Small intestine (tissue), 16 donors: ENCODE measurements at places on chromosomes 4 and X. TPM values are rescaled to one million over a fixed set of nuclear protein-coding genes. Genes with fewer than 3 reads are reported as not detected.

DNA sequence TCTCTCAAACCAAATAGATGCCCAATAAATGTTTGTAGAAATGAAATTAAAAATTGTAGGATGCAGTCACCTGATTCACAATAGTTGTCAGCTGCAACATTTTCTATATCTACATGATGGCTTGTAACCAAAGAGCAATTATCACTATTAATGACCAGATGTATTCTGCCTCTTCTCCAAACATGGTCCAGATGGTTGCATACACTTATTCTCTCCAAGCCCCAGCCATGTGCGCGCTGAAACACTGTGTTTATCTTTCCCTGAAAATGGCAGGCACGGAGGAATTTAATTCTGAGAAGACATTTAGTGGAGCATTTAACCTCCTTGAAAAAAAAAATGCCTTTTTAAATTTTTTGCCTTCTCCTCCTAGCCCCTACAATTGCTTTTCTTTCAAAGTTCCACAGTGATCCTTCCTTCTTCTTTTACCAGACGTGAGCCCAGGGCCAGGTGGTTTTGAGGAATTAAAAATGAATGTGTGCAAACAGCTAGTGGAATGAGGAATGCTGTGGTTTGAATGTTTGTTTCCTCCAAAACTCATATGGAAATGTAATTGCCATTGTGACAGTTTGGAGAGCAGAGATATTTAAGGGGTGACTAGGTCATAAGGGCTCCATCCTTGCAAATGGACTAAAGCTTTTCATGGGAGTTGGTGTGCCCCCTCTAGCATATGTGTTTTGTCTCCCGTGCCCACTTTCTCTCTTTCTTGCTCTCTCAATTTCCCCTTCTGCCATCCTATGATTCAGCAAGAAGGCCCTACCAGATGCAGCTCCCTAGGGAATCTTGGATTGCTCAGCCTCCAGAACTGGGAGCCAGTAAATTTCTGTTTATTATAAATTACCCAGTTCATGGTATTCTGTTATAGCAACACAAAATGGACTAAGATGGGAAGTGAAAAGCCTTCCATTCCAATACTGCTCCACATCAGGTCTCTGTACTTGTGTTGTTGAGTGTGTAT is 136.0 kb downstream of the GABRB1 start:
- DNase-seq = no peak

DNA sequence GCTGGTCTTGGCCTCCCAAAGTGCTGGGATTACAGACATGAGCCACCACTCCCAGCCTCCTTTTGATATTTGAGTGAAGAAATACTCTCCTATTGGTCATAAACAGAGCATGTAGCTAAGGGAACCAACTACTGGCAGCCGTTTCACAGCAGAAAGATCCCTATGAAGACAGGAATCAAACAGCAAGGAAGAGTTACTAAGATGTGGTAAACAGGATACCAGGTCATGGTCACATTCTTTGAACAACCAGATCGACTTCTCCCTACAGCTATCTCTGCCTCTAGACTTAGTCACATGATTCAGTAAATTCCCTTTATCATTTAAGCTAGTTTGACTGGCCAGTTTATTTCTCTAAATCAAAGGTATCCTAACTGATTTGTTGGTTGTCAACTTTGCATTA is 9.0 kb upstream of the HNRNPD start:
- DNase-seq = no peak

DNA sequence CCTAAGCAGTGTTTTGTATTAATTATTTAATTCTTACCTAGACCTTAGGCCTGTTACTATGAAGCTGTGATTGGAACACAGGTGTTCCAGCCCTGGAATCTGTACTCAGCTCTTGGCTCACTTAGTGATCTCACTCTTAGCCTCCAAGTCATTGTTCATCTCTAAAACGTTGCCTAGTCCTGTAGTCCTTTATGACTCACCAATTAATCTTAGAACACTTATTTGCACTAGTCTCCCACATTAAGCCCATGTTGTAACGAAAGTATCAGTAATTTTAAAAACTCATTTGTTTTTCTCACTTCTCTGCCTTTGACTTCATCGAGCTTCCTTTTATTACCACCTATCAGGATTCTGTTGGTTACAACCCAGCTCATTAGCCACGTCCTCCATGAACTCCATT is 1224.7 kb upstream of the TENM3 start:
- DNase-seq = no peak

The VGLL1 gene
- not detected for polyA plus RNA-seq

GRCh38 chr4:172951679-172952451 is 216.7 kb upstream of the GALNT7 start:
- no peak for DNase-seq

GRCh38 chr4:7620086-7620813 is 185.5 kb upstream of the PSAPL1 start:
- no peak for DNase-seq

DNA sequence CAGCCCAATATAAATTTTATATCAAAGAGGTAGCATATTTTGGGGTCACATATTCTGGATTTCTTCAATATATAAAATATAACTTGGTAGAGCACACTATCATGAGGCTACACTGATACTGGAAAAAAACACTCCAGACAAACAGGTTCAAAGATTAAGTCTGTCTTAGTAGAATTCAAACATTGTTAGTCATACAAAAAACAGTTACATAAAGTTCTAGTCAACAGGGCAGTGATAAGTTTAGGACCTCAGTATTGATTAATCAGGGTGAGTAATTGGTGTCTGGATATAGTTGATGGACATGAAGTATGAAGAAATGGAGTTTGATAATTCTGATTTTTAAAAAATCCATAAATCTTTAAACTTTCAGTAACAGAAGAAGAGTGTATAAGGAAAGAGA is 1291.3 kb downstream of the FSTL5 start:
- no peak for DNase-seq

The ZNF185 gene
- 1.1 TPM for polyA plus RNA-seq

GRCh38 chr4:2333916-2334644 is 72.2 kb upstream of the MXD4 start:
- no peak for DNase-seq

The PDLIM3 gene
- 2.9 TPM for polyA plus RNA-seq

GRCh38 chr4:168421671-168422070 is 58.6 kb downstream of the DDX60L start:
- peak; percentile 49 for DNase-seq

The FAM47E gene
- polyA plus RNA-seq = 3.0 TPM

The SPANXA2 gene
- polyA plus RNA-seq = not detected
